NCI-H524 treated with DMSO at 0.1 percent for 48 hours (cell line): ENCODE measurements at places on chromosomes 12 and 14.

GRCh38 chr12:64318605-64319004, 72.0 kb downstream of the C12orf56 start:
- DNase-seq, result no peak

DNA sequence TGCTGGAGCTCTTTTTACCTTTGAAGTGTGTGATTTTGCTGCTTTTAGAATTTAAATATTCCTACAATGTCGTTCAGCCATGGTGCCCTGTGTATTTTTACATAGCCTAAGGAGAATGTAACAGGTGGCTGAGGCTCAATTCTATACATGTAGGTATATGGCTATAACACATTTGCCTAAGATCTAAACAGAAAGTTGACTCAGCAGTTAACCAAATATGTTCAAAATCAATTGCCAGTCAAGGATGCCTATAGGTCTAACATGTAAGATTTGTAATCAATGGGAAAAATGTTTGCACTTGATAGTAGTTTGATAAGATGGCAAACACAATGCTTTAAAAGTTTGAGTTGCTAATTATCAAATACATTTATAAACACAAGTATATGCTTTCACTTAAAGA, 8.2 kb downstream of the PAWR start:
- no peak for DNase-seq

GRCh38 chr14:71551291-71551950, 380.8 kb upstream of the RGS6 start:
- DNase-seq, result no peak

DNA sequence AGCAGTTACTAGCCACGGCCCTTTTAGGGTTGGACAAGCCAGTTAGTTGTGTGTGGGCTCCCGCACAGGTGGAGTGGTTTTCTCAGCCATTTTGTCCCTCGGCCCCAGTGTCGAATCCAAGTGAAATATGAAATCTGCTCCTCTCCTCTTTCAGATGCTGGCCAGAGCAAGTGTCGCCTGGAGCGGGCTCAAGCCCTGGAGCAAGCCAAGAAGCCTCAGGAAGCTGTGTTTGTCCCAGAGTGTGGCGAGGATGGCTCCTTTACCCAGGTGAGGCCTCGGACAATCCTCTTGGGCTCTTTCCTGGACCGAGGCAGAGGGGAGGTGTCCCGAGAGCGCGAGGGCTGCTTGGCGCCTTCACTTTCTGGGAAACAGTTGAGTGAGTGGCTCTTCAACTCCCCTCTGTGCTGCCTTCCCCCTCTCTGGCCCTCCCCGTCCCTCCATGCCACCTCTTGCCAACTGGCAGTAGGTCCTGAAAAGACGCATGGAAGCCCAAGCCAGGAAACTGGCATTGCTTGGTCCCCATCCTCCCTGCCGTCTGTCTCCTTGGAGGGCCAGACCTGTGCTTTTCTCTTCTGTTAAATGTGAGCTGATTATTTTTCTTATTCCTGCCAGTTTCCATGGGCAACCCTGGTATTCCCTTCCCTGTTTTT, 74.2 kb downstream of the SMOC1 start:
- DNase-seq, result no peak

- DNase-seq, result no peak
Observed at GRCh38 chr12:29991924-29992323, 208.2 kb upstream of the TMTC1 start.
